ENCODE measurements at places on chromosomes 1 and 21. TPM values are rescaled to one million over a fixed set of nuclear protein-coding genes. Genes with fewer than 3 reads are reported as not detected.

TTC34 gene
- total RNA-seq, result 0.03 TPM

NMNAT2 gene
- 0.03 TPM for total RNA-seq

KIF26B gene
- total RNA-seq, result 1.4 TPM

RNF186 gene
- total RNA-seq, result not detected

TSPAN2 gene
- not detected for total RNA-seq

STX12 gene
- 29.0 TPM for total RNA-seq

C1QB gene
- not detected for total RNA-seq

RGS2 gene
- 12.5 TPM for total RNA-seq

Data from SK-MEL-5 (cell line).